ENCODE measurements at places on chromosomes 5 and 9.

DNA sequence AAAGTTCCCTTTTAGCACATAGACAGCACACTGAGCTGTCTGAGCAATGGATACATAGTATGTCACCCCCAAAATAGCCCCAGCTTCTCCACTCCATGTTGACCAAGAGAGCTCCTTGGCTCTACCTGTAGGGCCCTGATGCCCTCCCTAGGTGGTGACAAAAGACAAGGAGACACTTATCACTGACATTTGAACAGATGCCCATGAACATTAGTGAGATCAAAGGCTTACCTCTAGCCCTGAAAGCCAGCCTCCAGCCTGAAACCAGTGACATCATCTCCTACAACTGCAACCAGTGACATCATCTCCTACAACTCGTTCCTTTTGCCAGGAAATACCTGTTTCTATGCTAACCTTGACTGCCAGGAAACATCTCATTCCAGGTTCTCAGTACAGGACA is 122.7 kb downstream of the FSTL4 start:
- DNase-seq, result no peak

- DNase-seq, result no peak
Measured at GRCh38 chr9:126318858-126319257, 7.8 kb upstream of the MVB12B start.

DNA sequence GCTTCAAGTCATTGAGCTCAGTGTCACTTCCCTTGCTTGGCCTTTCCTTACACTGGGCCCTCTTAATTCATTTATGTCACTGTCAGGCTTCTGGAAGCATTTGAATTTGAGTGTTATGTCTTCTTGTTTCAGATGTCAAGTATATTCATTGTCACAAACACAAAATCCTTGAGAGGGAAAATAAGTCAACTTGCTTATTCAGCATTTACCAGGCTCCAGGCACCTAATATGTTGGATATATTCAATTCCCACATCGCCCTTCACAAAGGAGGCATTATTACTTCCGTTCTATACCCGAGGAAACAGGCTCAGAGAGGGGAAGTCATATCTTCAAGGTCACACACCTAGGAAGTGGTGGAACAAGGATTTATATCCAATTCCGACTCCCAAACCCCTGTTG is 121.1 kb upstream of the SMIM23 start:
- DNase-seq, result no peak

GRCh38 chr9:129482521-129483414 is 138.1 kb downstream of the C9orf50 start:
- DNase-seq, result no peak

DNA sequence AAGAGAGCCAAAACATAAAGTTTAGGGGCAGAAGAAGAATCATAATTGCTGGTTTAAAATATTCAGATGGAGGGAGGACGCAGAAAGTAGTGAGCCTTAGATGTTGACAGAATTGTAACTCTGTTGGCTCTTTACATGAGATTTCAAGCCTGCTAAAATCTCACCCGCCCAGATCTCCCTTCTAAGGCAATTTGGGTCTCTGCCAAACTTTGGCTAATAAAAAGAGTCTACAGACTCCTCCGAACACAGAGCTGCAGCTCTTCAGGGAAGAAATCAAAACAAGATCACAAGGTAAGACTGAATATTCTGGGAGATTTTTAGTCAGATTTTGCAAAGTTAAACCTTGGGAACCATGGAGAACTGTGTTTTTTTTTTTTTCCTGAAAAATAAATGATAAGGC is at the start of gene IL33:
Gene IL33 (plus strand): TSS at position 246 of the 400 bp plus-strand sequence. CDS start 25,888 bp downstream, outside the sequence.
- DNase-seq, result no peak

GRCh38 chr9:108953983-108954574 is 19.9 kb downstream of the ABITRAM start:
- DNase-seq, result no peak

DNA sequence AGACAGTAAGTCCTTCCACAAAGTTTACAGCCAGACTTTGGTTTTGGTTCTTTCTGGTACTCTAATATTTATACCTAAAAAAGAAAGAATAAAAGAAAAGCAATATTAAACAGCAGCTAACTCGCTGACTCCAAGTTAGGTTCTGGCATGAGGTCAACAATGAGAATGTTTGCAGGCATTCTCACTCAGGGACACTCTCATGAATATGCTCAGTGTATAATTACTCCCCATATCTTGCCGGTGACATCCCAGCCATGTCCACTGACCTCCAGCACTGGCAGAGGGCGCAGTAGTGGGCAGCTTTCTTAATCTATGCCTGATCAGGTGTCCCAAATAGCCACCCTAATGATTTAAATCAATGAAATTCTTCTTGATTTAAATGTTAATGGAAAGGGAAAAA is 151.5 kb downstream of the BNC2 start:
- DNase-seq, result no peak

- DNase-seq, result no peak
Measured at GRCh38 chr5:37786862-37787519, 52.9 kb downstream of the GDNF start.

GRCh38 chr5:180860273-180860886 is 696 bp downstream of the ZFP62 start:
- DNase-seq, result no peak
